ENCODE measurements at places on chromosomes 1 and 21.

DNA sequence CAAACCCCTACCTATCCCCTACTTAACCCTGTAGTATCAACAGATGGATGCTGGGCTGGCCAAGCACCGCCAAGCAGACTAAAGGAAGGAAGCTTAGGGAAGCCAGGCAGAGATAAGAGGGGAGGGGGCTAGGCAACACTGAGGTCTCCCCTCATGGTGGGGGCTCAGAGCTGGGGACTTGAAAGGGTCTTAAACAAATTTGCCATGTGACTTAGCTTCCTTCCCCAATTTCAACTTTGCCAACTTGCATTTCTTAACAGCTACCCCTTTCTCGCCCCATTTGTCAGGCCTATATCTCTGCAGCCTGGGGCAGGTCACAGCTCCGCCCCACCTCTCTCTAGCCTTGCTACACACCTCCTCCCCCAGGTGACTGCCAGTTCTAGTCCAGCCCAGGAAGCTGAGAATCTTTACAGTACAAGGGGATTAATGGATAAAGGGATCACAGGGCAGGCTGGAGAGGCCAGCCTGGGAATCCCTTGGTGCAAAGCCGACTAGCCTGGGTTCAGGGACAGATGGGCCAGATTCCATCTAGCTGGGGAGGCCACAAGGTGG, 3.4 kb downstream of the KIF21B start:
- DNase-seq: peak; percentile 21

- DNase-seq: no peak
Observed at GRCh38 chr1:115976921-115977498, 697 bp downstream of the SLC22A15 start.

DNA sequence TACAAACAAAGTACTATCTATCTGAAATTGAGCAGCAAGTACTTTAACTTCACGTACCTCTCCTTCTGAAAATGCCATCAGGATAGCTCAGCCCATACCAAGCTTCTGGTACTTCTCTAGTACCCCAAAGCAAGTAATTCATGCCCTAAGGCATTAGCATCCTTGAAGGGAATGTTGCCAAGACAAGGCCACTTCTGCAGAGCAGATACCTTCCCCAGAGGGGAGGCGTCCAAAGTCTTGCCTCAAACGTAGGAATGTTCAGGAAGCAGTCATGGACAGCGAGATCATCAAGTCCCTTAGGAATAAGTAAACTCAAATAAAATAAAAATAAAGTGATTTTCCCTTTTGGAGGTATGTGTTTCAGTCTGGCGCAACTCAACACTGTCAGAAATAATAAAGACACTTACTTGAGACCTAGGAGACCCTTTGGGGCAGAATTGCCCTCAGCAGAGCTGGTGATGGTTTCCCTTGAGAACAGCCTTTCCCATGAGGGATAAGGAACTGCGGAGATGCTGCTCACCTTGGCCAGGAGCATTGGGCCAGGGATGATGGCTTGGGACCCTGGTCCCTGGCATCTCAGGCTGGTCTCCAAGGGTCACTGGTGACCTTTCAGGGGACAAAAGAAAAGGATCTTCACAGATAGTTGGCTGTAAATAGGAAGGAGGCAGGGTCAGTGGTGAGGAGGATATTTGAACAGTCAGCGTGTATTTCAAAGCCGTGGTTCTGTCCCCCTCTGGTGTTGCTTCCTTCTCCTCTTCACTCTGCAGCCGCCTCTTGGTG, 522.9 kb downstream of the KIF26B start:
- no peak for DNase-seq

DNA sequence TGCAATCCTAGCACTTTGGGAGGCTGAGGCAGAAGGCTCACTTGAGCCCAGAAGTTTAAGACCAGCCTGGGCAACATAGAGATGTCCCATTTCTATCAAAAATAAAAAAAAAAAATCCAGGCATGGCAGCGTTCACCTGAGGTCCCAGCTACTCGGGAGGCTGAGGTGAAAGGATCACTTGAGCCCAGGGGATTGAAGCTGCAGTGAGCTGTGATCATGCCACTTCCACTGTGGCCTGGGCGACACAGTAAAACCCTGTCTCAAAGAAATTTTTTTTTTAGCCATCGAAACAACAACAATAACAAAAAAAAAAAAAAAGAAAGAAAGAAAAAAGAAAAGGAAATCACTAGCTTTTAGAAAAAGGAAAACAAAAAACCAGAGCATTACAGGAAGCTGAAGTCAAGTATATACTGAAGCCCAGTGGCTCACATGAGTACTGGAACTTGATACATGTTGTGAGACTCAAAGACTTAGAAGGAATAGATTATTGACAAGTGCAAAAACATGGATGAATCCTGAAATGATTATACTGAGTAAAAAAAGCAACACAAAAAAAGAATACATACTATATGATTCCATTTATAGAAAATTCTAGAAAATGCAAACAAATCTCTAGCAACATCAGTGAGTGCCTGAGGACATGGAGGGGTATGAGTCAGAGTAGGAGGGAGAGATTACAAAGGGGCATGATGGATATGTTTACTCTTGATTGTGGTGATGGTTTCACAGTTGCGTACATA, 6.1 kb upstream of the RABGAP1L start:
- DNase-seq: no peak

GRCh38 chr1:117653732-117654492, 48.1 kb downstream of the TENT5C start:
- no peak for DNase-seq

- no peak for DNase-seq
Observed at GRCh38 chr1:243364330-243364729, 108.5 kb downstream of the SDCCAG8 start.

All from T-helper 9 cell (primary cell).